Immature natural killer cell (primary cell): ENCODE measurements at places on chromosomes 3 and 15. TPM values are rescaled to one million over a fixed set of nuclear protein-coding genes. Genes with fewer than 3 reads are reported as not detected.

TBL1XR1 gene
- 19.4 TPM for polyA plus RNA-seq

TJP1 gene
- polyA plus RNA-seq = not detected

KCNAB1 gene
- 0.06 TPM for polyA plus RNA-seq

MORC1 gene
- not detected for polyA plus RNA-seq

TUSC7 gene
- not detected for polyA plus RNA-seq

TARS3 gene
- polyA plus RNA-seq = 6.6 TPM

TP63 gene
- polyA plus RNA-seq = not detected

PRSS50 gene
- not detected for polyA plus RNA-seq

FOXB1 gene
- polyA plus RNA-seq = 0.07 TPM

PLSCR5 gene
- not detected for polyA plus RNA-seq

BAHD1 gene
- polyA plus RNA-seq = 6.1 TPM

LARP6 gene
- not detected for polyA plus RNA-seq

CPEB1 gene
- polyA plus RNA-seq = not detected

DNAH1 gene
- 0.73 TPM for polyA plus RNA-seq

TCTA gene
- polyA plus RNA-seq = 86.2 TPM

MAPKAPK3 gene
- polyA plus RNA-seq = 57.2 TPM

FANCD2OS gene
- not detected for polyA plus RNA-seq

NTRK3 gene
- polyA plus RNA-seq = not detected

SNTN gene
- polyA plus RNA-seq = not detected

MAGI1 gene
- not detected for polyA plus RNA-seq

AMOTL2 gene
- polyA plus RNA-seq = not detected

NUSAP1 gene
- polyA plus RNA-seq = 6.5 TPM

IQCF5 gene
- polyA plus RNA-seq = not detected

ARID3B gene
- polyA plus RNA-seq = 6.6 TPM

OXTR gene
- not detected for polyA plus RNA-seq

ACOX2 gene
- polyA plus RNA-seq = not detected

TGM4 gene
- not detected for polyA plus RNA-seq

EPHA6 gene
- not detected for polyA plus RNA-seq

TRAT1 gene
- 4.0 TPM for polyA plus RNA-seq

PSTPIP1 gene
- 84.4 TPM for polyA plus RNA-seq

C3orf22 gene
- not detected for polyA plus RNA-seq

CCR8 gene
- polyA plus RNA-seq = not detected

GALNT15 gene
- polyA plus RNA-seq = not detected

RPS27L gene
- 135 TPM for polyA plus RNA-seq

SENP5 gene
- polyA plus RNA-seq = 8.2 TPM

SEMA6D gene
- not detected for polyA plus RNA-seq

LTK gene
- polyA plus RNA-seq = not detected

CD86 gene
- polyA plus RNA-seq = 7.4 TPM

XRN1 gene
- polyA plus RNA-seq = 96.1 TPM

DGKG gene
- polyA plus RNA-seq = not detected

SAMD7 gene
- polyA plus RNA-seq = not detected

P2RY12 gene
- not detected for polyA plus RNA-seq

KY gene
- not detected for polyA plus RNA-seq

NDUFB5 gene
- polyA plus RNA-seq = 74.5 TPM

LRRIQ4 gene
- polyA plus RNA-seq = not detected

GOLGA6D gene
- not detected for polyA plus RNA-seq

ESYT3 gene
- not detected for polyA plus RNA-seq

SNX4 gene
- polyA plus RNA-seq = 32.1 TPM

FGF7 gene
- polyA plus RNA-seq = not detected

WDR6 gene
- polyA plus RNA-seq = 70.6 TPM

PCOLCE2 gene
- not detected for polyA plus RNA-seq
